ENCODE measurements at places on chromosomes 6 and 20. TPM values are rescaled to one million over a fixed set of nuclear protein-coding genes. Genes with fewer than 3 reads are reported as not detected.

- no peak for DNase-seq
Observed at GRCh38 chr6:73901311-73901710, 205.3 kb downstream of the CD109 start.

DNA sequence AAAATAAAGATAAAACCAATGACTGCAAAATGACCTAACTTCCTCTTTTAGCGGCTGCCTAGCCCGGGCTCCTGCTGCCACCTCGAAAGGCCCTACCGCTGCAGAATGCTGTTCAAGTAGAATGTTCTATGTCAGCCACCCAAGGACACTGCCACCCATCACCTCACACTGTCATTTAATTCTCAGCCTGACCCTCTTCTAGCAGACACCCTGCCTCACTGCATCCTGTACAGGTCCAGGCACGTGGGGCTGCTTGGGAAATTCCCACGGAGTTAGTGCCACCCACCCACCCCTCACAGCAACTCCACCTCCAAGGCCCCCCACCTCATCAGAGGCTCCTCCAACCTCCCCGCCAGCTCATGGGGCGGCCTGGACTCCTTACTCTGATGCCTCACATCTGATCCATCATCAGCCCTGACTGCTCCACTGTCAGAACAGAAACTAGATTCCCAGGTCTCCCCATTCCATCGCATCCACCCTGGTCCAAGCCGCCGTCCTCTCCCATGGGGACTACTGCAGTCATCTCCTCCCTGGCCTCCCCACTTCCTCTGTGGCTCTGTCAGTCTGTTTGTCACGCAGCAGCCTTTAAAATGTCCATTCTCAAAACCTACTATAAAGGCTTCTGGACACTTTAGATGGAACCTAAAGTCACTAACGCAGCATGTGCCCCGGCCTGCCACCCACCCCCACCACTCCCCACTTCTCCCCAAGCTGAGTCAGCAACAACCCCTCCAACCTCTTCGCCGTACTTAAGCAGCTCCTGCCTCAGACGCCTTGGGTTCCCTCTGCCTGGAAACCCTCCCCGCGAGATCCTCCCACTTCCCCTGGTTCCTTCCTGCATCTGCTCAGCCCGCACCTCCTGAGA is 17.0 kb downstream of the NFATC2 start:
- DNase-seq: no peak

- DNase-seq: no peak
Observed at GRCh38 chr6:107045826-107046675, 18.1 kb downstream of the MTRES1 start.

- DNase-seq: no peak
Observed at GRCh38 chr6:25603251-25603650, 48.8 kb upstream of the SCGN start.

GRCh38 chr6:138400326-138400725 is 3.7 kb upstream of the HEBP2 start:
- no peak for DNase-seq

DNA sequence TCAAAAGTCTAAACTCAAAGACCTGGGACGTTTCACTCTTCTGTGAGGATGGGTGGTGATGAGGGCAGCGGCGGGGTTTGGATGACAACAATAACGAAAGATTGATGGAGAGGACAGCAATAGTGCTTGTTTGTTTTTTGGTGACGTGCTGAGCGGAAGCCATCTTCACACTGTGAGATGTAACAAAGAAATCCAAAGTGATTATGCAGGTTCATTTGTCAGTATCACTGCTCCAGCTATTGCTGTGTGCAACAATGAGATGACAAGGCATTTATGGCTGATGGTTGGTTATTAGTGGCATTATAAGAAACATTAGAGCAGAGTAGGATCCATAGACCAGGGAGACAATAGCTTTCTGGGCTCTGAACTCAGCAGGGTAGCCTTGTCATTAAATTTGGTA is 306.7 kb downstream of the RNF144B start:
- DNase-seq: no peak

GRCh38 chr6:119322715-119323350 is 26.7 kb downstream of the MAN1A1 start:
- DNase-seq: no peak

DNA sequence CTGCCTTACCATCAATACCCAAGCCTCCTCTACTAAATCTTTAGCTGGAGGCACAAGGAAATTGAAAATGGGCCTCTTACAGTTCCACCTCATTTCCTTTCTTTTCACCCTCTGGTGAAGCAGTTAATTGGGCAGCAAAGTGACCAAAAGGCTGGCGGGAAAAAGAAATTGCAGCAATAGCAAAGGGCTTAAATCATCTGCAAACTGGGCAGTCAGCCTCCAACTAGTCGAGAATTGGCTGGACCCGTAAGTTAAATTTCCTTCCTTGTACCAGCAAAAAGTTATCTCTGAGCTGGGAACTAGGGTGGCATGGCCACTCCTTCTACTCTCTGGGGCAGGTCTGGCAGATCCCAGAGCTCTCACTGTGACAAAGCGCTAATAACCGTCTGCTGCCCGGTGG is 33.5 kb downstream of the GHRH start:
- no peak for DNase-seq

DNA sequence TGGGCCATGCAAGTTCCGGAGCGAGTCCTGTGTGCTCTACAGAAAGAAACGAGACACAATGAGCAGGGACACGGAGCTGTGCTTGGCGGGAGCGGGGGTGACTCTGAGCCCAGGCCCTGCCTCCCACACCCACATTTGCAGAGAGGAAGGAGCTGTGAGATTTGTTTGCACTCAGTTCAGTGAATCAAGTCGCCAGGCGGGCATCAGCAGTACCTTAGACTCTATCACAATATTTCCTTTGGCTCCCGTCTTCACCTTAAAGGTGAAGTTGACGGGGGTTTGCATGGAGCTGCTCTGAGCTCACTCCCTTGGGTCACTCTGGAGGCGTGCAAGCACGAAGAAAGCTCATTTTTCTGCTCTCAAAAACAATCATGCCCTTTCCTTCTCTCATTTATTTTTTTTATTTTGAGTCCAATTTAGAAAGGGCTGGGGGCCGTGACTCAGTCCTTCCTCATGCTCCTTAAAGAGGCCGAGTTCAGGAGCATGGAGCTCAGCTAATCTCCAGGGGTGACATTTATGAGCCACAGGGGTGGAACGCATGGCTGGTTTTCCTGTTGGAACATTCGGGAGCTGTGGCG is 188.2 kb downstream of the NFATC2 start:
- no peak for DNase-seq

DNA sequence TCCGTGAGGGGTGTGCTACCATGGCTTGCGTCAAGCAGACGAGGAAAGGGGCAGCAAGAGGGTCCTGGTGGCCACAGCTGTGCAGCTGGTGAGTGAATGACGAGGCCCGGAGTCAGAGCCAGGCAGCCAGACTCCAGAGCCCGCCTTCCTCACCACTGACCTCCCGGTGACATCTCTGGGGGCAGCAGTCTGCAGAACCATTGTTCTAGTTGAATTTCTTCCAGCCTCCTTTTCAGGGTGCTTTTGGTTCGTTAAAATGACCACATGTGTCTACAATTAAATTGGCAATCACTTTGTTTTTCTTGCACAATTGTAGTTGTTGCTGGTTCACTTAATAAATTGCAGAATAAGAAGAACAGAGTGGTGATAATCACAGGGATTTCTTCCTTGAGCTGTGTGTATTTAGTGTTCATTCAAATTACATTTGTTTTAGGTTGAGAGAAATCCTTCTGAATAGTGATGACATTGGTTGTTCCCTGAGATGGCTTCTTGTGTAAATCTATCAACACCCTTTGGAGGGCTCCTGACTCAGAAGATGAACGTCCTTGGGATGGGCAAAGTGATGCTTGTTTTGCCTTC is 96.4 kb downstream of the TULP4 start:
- DNase-seq: no peak

DNA sequence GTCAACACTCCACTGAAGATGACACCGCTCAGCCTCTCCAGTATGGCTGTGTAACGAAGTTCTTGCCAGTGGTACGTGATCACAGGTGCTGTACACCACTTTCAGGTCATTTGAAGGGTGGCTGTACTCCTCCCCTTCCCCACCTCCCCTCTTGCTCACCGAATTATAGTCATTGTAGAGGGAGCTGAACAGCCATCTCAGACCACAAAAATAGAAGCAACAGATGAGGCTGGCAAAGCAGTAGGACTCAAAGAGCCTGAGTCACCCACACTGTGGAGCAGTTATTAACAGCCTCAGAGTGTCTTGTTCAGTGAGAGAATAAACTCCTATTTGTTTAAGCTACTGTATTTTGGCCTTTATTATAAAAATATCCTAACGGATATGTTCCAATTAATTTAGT is 192.5 kb upstream of the MCHR2 start:
- no peak for DNase-seq

- no peak for DNase-seq
Observed at GRCh38 chr20:45095805-45096238, 5.1 kb downstream of the KCNS1 start.

Gene LRRC1
- 27.0 TPM for total RNA-seq

Data from mesothelial cell of epicardium (in vitro differentiated cells).